Urinary bladder (tissue), 4 donors: ENCODE measurements at places on chromosomes 16 and 17.

DNA sequence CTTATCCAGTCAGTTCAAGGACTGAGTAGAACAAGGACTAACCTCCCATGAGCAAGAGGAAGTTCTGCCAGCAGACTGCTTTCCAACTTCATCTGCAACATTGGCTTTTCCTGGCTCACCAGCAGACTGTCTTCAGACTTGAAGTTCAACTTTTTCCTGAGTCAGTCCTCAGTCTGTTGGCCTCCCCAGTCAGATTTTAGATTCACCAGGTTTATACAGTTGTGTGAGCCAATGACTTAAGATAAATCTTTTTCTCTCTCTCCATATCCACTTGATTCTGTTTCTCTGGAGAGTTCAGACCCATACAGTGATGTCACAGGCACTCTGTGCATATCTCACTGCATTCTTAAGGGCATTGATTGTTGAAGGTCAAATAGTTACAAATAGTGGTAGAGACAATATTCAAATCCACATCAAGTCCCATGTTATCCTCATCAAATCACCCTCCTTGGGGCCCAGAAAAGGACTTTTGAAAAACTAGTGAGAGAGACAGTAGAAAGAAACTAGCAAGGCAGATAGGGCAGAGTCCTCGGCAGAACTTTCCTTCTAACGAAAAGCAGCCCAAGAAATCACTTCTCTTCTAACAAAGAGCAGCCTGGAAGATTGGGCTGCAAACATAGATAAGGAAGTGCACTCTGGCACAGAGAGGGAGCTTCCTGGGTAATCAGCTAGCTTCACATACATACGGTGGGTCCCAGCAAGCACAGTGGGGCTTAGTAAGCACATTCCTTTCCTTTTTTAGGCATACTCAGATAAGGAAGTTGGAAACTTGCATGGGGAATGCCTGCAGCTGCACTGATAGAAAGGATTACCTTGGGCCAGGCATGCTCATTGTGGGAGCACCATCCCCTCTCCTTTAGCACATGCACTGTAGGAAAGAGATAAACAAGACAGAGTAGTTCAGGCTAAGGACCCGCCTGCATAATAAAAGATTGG lies 132.3 kb upstream of the FAM20A start:
- DNase-seq, result no peak

DNA sequence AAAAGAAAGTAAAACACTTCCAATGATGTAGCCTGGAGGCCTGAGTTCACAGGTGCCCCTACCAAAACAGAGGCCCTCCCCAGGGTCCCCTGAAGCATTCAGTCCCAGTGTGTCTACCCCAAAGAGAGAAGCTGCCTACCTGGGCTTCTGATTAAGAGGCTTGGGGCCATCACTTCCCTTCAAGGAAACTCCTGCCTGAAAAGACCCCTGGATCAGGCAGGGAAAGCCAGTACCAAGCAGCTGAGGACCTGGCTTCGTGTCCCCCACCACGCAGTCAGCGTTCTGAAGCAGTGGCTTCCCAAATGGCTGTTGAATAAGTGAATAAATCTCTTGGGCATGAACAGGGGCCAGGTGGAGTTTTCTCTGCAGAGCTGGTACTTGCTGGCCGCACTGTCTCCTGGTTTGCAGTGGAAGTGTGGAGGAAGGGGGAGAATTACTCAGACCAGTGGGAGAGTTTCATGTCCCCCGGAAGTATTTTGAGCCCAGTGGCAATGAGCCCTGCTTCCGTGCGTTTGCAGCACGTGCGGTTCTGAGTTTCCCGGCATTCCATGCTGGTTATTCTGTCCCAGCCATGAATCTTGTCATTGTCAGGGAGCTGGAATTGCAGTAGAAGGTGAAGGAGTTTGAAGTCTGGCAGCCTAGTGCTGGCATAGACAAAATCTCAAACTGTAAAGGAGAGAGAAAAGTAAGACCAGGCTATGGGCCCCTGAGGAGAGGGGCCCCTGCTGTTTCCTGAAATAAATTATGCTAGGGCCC lies 27.0 kb downstream of the RMI2 start:
- DNase-seq, result no peak

GRCh38 chr17:6326483-6326882 lies 108.4 kb downstream of the AIPL1 start:
- DNase-seq, result no peak

DNA sequence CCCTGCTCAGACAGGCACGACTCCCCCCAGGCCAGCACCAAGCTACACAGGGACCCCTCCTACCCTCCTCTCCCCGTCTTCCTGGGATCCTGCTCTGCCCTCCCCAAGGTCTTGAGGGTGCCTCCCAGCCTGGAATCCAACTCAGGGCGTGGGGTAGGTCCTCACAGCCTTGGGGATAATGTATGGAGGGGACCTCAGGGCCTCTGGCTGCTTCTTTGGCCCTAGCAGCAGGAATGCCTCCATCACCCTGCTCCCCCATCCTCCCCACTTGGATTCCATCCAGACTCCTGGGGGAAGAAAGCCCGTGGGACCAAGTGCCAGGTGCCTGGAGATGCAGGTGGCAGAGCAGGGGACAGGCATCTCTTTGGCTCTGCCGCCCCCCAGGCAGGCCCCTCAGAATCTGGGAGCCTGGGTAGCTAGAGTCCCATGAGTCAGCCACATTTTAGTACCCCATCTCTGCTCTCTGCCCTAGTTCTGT lies 10.7 kb upstream of the STAC2 start:
- no peak for DNase-seq

GRCh38 chr16:15639061-15639568 lies 3.8 kb downstream of the MARF1 start:
- no peak for DNase-seq

- DNase-seq, result no peak
These were observed 907.5 kb downstream of the CDH8 start for GRCh38 chr16:61128545-61129323.

GRCh38 chr17:5555254-5555653 lies 29.1 kb downstream of the NLRP1 start:
- DNase-seq, result no peak

GRCh38 chr16:10957771-10958482 lies 13.6 kb downstream of the CLEC16A start:
- DNase-seq, result no peak

DNA sequence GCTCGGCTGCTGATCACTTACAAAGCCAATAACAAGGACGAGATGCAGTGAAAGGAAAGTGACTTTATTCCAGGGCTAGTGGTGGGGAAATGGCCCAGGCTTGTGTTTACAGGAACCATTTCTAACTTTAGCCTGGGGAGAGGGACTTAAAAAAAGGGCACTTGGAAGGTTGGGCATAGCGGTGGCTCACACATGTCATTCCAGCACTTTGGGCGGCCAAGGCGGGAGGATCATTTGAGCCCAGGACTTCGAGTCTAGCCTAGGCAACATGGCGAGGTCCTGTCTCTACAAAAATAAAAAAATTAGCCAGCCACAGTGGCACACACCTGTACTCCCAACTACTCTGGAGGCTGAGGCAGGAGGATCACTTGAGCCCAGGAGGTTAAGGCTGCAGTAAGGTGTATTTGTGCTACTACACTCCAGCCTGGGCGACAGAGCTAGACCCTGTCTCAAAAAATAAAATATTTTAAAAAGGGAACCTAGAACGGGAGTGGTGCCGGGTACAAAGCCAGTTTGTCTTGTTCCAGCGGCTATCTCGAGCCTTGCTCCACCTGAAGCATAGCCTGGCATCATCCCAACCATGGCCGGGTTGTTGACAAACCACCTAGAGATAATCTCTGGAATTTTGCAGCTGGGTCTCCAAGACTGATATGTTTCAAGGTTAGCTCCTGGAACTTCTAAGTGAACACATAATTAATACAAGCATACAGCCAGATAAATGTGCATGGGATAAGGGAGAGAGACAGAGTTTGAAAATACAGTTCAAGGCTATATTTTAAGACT lies 5.7 kb upstream of the TVP23A start:
- DNase-seq, result no peak

DNA sequence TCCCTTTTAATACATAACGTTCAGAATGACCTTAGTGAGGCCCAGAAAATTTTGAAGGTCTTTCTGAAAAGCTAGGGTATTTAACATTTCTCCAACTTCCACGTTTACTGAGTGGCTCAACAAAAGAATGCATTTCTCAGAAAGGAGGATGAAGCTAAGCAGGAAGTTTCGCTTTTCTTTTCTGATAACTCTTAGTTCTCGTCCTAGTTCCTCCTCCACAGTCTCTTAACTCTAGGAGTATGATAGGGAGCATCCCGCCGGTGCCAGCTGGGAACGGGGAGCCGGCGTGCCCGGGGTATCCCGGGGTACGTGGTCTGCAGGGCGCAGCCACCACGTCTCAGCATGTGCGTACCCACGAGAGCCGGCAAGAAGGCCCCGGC lies 363 bp downstream of the KARS1 start:
- DNase-seq, result no peak

- no peak for DNase-seq
These were observed 6.7 kb upstream of the SSTR2 start for GRCh38 chr17:73158133-73158532.

- no peak for DNase-seq
These were observed 446.5 kb downstream of the MAF start for GRCh38 chr16:79154086-79154485.

GRCh38 chr17:17028059-17028877 lies 14.0 kb upstream of the MPRIP start:
- peak; percentile 78 for DNase-seq

GRCh38 chr16:50767197-50767596 lies 25.3 kb downstream of the CYLD start:
- DNase-seq, result no peak

DNA sequence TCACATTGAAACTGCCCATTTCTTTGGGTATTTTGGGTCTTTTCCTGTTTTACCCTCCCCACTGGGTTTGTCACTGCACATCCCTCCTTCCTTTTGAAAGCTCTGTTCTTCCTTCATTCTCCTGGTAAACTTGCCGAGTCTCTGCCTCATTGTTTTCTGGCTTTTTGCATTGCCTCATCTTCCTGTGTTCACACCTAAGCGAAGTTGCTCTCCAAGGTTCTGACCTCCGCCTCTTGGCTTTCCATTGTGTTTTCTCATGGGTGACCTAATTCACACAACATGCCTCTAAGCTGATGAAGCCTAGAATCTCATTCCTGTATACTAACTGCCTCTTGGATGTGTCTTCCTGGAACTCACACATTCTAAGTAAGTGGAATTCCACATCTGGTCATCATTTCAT lies 1096.1 kb upstream of the EEF2KMT start:
- no peak for DNase-seq

DNA sequence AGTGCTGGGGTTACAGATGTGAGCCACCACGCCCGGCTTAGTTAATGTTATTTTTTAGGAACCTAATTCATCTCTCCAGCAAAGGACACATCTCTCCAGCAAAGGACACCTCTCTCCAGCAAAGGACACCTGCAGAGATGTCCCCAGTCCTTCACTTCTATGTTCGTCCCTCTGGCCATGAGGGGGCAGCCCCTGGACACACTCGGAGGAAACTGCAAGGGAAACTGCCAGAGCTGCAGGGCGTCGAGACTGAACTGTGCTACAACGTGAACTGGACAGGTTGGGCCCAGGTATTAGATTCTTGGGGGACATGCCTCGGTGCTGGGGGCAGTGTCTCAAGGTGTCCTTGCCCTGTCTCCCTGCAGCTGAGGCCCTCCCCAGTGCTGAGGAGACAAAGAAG lies 4.7 kb downstream of the PFAS start:
- DNase-seq, result no peak

DNA sequence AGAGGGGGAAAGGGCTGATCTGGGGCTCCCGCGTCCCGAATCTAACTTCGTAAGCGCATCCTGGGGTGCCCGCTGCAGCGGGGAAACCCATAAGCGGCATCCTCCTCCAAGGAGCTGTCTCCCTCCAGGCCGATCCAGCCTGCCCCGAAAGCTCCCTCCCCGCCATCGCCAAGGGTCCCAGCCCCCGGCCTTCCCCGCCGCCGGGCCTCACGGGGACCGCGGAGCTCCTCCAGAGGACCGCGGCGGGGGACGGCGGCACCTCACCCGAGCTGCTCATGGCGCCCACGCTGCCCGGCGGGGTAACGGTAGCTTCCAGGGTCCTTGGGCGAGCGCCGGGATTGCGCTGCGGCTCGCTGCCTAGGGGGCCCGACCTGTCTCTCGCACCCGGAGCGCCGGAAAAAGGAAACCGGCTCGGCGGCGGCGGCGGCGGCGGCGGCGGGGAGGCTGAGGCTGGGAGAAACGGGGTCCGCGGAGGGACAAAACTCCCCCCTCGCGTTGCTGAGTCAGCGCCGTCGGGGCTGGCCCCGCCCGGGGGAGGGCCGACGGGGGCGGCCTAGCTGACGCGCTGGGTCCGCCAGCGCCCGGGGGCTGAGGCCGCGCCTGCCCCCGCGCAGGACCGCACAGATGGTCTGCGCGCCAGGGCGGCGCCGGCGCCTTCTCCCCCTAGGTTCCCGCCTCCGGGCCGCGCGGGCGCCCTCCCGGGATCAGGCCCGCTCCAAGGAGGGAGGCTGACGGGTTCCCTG lies at the start of gene BLMH:
Gene BLMH, minus strand, starts transcription at position 402 of the 743 bp plus-strand sequence. Its CDS starts 125 bp downstream, at position 277.
- DNase-seq, result no peak

DNA sequence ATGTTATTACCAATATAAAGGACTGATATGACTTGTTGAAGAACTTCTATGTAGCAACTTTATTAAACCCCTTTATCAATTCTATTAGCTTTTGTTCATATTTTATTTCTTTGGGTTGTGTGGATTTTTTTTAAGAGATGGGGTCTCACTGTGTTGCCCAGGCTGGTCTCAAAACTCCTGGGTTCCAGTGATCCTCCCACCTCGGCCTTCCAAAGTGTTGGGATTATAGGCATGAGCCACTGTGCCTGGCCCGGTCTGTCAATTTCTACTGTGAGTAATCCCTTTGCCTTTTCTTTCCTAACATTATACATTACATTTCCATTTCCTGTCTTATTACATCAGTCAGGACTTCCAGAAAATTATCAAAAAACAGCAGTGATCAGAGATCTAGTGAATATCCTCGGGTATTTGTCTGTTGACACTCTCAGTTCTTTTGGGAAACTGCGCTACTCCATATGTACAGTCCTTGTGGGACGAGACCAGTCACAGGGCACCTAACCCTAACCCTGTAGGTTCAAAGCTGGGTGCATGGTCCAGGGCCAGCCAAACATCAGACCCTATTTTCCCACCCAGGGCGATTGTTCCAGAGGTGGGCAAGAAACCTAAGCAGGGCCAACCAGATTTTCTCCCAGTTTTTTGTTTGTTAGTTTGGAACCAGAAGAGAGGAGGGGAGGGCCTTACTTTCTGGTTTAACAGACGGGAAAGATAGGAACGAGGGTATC lies 1.7 kb upstream of the SLC47A1 start:
- no peak for DNase-seq

GRCh38 chr17:46191322-46192188 lies 1.7 kb downstream of the KANSL1 start:
- no peak for DNase-seq

GRCh38 chr17:8420041-8420934 lies 15.4 kb upstream of the NDEL1 start:
- DNase-seq, result no peak

- no peak for DNase-seq
These were observed 81.7 kb downstream of the ZDHHC7 start for GRCh38 chr16:84929421-84930297.

GRCh38 chr17:57956291-57957119 lies 1.3 kb upstream of the CUEDC1 start:
- DNase-seq, result no peak

- no peak for DNase-seq
These were observed 143.4 kb upstream of the HS3ST2 start for GRCh38 chr16:22670551-22671041.
